HEK293T (cell line): ENCODE measurements at places on chromosomes 7 and 10.

DNA sequence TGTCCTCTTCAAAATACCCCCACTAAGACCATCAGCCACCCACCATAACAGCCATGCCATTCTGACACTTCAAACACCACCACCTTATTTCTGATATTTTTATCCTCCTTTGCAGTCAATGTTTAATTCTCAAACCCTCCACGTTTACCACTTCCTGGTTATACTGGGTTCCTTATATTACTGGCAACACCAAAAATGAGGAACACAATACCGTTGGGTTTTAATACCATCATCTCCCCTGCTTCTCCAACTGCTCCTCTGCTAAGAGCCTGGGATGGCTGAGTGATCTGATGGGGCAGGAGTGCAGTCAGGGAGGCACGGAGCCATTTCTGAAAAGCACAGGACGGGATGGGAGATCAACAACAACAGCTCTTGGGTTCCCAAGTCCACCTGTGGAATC, 140.5 kb downstream of the CHCHD3 start:
- DNase-seq, result no peak

GRCh38 chr7:129295015-129295423, 70.2 kb downstream of the AHCYL2 start:
- no peak for DNase-seq

- no peak for DNase-seq
These were observed 213.5 kb downstream of the PTPRN2 start for GRCh38 chr7:158374146-158374545.

DNA sequence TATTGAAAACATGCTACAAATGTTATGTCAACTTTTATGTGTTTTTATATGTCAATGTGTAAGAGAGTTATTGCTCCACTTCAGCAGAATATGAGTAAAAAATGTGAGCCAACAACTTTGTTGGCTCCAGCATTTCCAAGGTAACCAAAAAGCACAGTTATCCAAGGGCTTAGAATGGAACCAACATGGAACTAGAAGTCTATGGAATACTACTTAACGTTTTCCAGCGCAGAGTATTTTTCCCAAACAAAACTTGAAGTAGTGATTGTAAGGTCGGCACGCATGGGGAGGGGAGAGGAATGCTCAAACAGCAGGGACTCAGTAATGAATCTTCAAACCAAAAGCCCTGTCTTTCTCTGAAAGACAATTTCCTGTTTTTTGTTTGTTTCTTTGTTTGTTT, 45.0 kb upstream of the TSPAN13 start:
- no peak for DNase-seq

DNA sequence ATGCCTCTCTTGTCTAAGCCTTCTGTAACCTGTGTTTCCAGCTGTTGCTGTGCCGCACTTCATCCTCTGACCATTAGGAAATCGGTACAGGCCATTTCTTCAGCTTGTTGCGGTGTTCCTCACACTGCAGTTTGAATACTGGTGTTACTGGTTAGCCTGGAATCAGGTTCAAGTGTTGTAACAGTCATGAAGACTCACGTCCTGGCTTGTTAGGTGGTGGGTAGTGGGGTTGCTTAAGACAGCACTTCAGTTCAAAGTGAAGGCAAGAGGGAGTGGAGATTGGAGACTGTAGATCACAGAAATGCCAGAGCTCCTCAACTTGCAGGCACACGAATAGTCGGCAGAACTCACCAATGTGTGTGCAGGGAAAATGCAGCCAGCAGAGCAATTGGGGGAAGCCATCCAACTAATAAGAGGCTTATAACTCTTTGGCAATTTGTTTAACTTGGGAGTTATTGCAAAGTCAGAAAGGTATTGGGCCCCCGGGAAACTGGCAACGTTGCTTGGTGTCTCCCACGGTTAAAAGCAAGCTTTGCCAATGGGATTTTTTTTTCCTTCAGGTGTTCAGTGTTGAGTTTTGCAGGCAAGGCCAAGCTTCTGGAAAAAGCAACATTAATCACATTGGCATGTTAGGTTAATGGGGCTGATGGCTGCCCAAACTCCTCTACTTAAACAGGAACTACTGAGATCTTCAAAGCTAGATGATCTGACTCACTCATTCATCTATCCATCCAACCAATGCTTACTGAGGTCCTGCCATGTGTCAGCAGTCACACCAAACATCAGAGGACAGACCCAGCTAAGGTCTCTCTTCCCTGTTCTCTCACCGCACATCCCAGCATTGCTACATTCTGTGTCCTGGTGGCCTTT, 380.9 kb downstream of the GATA3 start:
- no peak for DNase-seq

DNA sequence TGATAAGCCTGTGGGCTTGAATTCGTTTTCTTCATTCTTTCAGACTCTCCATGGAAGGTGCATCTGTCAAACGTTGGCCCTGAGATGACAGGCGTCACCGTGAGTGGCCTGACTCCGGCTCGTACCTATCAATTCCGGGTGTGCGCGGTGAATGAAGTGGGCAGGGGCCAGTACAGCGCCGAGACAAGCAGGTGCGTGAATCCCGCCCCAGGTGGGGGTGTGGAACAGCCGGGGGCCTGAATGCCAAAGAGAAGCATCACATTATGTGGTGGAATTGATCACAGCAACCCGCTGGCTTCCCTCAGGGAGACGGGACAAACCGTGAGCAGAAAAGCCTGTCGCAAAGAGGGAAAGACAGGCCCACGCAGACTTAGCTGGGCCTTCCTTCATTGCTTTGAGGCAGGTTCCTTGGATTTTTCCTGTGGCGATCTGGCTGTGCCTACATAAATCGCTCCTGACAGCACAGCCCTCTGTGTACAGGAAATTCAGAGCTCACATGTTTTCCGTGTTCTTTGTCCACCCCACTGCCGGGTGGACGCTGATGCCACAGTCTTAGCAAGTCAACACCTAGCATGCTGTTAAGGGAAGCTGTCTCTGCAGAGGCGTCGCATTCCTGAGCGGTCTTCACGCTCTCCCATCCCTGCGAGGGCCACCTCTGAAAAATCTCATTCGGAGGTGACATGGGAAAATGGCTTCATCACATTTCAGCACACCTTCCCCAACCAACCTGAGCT, 671.0 kb upstream of the FOXK1 start:
- no peak for DNase-seq

DNA sequence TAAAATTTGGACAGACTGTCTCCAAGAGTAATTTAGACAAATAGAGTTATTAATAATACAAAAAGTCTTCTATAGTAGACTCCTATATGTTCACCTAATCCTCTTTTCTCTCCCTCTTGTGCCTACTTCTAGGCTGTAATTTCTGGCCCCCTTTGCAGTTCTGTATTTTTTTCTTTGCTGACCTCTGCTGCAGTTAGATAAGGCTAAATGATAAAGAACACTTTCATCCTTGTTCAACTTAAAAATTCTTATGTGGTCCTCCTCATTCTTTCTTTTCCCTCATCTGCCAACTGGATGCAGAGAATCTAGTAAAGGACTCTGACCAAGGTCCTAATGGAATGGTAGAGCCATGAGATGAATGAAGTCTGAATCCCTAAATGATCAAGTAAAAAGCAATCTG, 20.1 kb downstream of the GLCCI1 start:
- DNase-seq, result no peak

- DNase-seq, result no peak
These were observed 116.9 kb downstream of the LRMDA start for GRCh38 chr10:75548356-75548755.

DNA sequence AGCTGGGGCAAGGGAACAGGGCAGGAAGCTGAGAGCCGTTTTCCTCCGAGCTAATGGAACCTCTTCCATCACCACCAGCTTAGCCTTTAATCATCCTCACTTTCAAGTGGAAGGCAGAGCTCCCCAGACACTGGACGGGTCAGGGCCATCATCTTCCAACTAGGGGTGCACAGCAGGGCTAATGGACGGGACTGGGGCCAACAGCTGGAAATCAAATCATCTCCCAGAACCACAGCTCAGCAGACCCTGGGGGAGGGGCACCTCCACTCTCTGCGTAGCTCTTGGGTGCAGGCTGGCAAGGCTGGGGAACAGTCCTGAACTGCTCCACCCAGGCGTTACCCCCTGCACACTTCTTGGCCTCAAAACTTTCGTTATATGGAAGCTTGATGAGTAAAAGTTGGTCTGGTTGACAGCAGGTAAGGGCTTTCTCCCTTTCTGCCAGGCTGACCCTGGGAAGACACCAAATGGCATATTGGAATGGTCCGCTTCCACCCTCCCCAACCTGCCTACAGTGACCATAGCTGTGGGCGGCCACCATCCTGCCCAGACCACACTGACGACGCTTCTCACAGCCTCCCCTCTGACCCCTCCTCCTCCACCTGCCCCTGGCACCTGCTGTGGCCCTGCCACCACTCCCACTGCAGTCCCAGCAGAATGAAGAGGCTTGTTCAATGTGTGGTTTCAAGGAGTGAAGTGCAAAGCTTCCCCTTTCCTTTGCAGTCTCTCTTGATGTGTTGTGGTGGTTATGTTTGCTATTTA, 51.7 kb upstream of the RET start:
- DNase-seq, result no peak

- DNase-seq, result no peak
These were observed 146.8 kb downstream of the CYP26A1 start for GRCh38 chr10:93220296-93221170.

DNA sequence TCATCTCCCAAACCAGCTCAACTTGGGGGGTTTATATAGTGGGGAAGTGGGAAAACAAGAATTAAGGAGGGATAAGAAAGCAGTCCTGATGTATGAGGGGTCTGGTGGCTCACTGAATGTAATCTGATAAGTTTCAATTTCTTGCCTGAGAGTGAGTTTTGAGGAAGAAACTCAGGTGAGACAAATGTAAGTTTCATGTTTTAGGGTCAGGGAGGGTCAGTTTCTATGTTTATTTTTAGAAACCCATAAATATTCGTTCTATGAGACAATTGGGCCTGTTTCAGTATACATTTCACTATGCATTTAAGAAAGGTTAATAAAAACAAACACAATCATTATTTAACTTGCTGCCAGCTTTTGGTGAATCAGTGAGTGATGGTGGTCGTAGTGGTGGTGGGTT, 128.0 kb upstream of the MBL2 start:
- no peak for DNase-seq

GRCh38 chr7:2436341-2437104, 33.1 kb downstream of the CHST12 start:
- no peak for DNase-seq

GRCh38 chr10:91907914-91908336, 1.4 kb downstream of the FGFBP3 start:
- DNase-seq, result peak; percentile 14

DNA sequence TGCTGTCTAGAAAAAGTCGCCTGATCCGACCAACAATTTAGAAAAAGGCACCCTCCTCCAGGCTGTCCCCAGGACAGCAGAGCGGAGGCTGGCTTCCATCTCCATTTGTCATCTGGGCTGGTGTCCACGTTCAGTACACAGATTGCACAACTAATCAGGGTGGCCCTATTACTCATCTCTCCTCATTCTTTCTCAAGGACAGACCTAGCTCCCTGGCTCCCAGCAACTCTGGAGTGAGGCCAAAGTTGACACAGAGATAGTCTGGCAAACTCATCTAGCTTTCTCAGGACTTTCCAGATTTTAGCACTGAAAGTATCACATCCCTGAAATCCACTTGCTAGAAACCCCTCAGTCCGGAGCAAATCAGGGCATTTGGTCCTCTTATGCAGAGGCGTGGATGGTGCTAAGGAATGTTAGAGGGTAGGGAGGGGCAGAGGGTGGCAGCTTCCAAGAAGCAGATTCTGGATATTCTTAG, 75.1 kb downstream of the DNAH11 start:
- no peak for DNase-seq

- DNase-seq, result no peak
These were observed 17.8 kb downstream of the VWC2 start for GRCh38 chr7:49791088-49791741.

GRCh38 chr10:48249004-48249762, 25.3 kb downstream of the FRMPD2 start:
- no peak for DNase-seq

DNA sequence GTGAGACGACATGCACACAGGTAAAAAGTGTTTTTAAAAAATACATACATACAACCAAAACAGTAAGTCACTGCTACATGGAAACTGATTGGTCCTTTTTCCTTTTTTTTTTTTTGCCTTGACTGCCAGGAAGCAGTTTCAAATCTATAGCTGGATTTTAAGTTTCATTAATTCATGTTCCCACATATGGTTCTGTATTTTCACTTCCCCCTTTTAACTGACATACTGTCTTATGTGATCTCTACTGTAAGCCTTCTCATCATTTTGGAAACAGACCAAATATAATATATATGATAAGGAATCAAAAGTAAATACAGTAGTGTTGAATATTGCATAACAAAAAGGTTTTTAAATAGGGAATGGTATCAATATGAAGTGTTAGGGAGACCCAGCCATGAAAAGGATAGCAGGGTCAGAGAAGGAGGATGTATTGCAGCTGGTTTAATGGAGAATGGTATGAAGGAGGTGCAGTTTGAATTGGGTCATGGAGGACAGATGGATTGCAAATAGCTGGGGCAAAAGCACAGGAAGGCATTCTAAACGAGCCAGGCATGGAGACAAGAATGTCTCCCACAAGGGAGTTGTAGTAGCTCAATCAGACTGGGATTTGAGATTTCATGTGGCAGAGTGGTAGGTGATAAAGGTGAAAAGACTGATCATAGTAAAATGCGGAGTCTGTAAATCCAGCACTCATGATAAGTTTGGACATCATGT, 5.4 kb downstream of the CAV1 start:
- DNase-seq, result no peak

DNA sequence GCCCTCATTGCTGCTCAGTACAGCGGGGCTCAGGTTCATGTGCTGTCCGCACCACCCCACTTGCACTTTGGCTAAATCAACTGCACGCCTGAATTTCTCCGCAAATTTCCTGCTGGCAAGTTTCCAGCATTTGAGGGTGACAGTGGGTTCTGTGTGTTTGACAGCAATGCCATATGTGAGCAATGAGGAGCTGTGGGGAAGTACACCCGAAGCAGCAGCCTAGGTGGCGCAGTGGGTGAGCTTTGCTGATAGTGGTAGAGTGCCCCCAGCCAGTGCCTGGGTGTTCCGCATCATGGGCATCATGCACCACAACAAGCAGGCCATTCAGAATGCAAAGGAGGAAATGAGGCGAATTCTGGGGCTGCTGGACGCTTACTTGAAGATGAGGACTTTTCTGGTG, 103.9 kb upstream of the POT1 start:
- no peak for DNase-seq

DNA sequence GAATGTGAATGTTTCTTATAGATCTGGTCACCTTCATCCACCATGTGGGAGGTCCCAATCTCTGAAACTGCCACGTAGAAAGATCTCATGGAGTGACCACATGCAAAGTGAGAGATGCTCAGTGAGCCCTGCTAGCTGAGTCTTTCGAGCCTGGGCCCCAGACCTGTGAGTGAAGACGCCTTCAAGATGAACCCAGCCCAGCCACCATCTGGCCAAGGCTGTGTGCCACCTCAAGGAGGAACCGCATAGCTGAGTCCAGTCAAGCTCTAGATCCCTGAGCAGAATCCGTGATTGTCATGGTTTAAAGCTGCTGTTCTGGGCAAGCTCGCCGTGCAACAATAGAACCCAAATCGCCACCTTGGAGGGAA, 20.2 kb upstream of the PPIF start:
- DNase-seq, result no peak

DNA sequence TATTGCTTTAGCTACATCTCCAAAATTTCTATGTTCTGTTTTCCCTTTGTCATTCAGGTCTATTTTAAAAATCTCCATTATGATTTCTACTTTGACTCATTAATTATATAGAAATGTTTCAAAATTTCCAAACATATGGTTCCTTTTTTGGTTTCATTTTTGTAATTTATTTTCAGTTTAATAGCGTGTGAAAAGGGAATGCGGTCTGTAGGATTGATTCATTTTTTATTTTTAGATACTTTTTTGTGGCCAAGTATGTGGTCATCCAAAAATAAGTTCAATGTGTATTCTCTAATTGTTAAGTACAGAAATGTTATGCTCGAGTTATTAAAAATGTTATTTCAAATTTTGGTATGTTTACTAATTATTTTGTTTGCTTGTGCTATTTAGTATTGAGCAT, 72.5 kb upstream of the ANKRD1 start:
- no peak for DNase-seq
